ENCODE measurements at places on chromosomes 2 and 18. TPM values are rescaled to one million over a fixed set of nuclear protein-coding genes. Genes with fewer than 3 reads are reported as not detected.

GRCh38 chr2:122205641-122206040 lies 450.2 kb downstream of the TSN start:
- no peak for DNase-seq

DNA sequence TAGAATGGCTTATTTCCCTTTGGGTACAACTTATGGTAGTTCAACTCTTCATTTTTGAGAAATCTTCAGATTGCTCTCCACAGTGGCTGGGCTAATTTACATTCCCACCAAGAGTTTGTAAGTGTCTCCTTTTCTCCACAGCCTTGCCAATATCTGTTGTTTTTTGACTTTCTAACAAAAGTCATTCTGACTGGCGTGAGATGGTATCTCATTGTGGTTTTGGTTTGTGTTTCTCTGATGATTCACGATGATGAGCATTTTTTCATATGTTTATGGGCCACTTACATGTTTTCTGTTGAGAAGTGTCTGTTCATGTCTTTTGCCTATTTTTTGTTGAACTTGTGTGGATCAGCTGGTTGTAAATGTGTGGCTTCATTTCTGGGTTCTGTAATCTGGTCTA lies 871.0 kb downstream of the EPHA4 start:
- no peak for DNase-seq

- DNase-seq, result no peak
These were observed 61.2 kb downstream of the EVA1A start for GRCh38 chr2:75499534-75499933.

DNA sequence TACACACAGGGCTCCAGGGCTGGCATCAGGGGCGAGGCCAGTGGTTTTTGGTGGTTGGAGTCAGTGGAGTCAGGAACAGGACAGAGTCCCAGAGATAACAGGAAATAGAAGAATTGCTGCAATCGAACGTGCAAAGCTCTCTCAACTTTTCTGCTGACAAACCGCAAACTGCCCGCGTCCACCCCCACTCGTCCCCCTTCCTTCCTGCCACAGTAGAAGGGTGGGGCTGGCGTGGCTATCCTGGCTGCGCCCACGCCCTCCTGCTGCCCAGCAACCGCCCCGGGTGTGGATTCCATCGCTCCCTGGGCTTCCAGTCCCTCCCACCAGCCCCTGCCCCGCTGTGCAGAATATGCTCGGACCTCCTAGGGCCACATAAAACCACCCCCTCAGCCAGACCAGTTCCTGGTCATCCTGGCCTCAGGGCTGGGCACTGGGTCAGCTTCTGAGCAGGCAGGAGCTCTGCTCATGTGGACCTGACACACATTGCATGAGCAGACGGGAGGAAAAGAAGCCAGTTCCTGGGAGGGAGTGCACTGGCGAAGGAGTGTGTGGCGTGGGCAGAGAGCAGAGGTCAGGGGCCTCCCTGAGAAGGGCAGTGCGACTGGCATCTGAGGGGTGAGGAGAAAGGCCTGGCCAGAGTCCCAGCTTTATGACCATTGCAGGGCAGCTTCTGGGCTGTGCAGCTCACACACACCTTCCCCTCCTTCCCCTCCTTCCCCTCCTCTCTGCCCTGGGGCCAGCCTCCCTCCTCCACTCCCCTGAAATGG lies 85.4 kb upstream of the ATG16L1 start:
- DNase-seq, result peak; percentile 24

EPG5 gene
- total RNA-seq, result 38.8 TPM

ADI1 gene
- total RNA-seq, result 33.2 TPM

PLGLB1 gene
- 12.5 TPM for total RNA-seq

SERPINB13 gene
- total RNA-seq, result 17.5 TPM

Data from tongue (tissue), 3 donors.